ENCODE measurements at places on chromosomes 16 and 17. TPM values are rescaled to one million over a fixed set of nuclear protein-coding genes. Genes with fewer than 3 reads are reported as not detected.

The ABCA9 gene
- not detected for total RNA-seq

The SLC38A8 gene
- not detected for total RNA-seq

The BICDL2 gene
- total RNA-seq = 10.4 TPM

The HOXB2 gene
- 2.9 TPM for total RNA-seq

The PRCD gene
- total RNA-seq = 3.1 TPM

The KRTAP4-5 gene
- not detected for total RNA-seq

The PNMT gene
- not detected for total RNA-seq

The MYH8 gene
- not detected for total RNA-seq

The SULT1A4 gene
- total RNA-seq = not detected

The CES4A gene
- 2.2 TPM for total RNA-seq

The WNT9B gene
- total RNA-seq = not detected

The WNK4 gene
- 0.96 TPM for total RNA-seq

The CCDC57 gene
- total RNA-seq = 13.9 TPM

The MAP1LC3B gene
- 30.8 TPM for total RNA-seq

The OR4D1 gene
- not detected for total RNA-seq

Measured in tracheal epithelial cell (primary cell).